ENCODE measurements at places on chromosomes 16 and 17.
A peak's percentile ranks its signal among the peaks of the same experiment; 100 is the strongest.

DNA sequence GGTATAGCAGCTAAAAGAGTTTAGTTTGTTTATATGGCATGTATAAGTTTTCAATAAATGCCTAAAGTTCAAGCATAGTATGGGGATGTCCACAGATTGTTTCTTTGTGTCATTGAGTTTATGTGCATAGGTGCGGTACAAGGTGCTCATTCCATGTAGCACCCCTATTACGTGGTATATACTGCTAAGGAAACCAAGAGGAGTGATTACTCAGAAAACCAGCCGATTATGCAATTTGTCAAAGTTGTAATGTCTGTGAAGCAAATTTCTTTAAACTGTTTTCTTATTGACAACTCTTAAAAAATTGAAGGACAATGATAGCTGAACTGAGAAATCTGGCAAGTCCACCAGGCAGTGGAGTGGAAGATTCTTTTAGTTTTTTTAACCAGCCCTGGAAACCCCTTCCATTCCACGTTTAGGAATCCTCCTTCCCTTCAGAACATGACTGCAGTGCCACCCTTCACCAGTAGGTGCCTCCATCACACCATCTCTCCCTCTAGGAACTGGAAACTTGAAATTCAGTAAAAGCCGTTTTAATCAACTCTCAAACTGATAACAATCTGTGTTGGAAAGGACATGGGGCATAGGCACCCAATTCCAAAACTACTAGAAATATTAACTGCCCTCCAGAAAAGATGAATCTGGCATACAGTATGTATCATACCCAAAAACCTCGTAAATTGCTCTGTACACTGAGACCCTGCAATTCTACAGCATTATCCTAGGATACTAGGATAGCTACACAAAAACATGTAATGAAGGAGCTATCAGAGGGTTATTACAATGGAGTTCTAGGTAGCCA lies 43.5 kb downstream of the REXO5 start:
- DNase-seq = peak; percentile 33

- no peak for DNase-seq
Measured at GRCh38 chr16:11204513-11205047, 51.4 kb downstream of the SOCS1 start.

DNA sequence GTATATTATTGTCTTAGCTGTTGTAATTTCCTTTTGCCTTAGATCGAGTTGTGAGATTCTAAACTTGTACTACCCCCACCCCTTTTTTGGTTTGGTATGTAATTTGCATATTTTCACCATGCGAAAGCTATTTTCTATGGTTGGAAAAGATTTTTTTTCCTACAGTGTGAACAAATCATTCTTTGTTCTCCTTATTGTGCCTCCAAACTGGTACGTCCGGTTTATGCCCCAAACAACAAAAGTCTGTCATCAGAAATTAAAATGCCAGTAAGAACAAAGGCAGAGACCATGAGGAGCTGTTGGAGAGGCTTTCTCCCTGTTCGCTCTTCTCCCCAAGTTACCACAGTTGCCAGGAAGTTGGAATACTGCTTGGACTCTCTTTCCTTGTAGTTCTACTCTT lies 66.1 kb downstream of the BCAS3 start:
- DNase-seq = no peak

- DNase-seq = no peak
Measured at GRCh38 chr17:80123791-80124190, 22.4 kb downstream of the GAA start.

- DNase-seq = no peak
Measured at GRCh38 chr17:80948019-80948975, 43.3 kb upstream of the CHMP6 start.

GRCh38 chr17:4182043-4182442 lies 39.0 kb downstream of the CYB5D2 start:
- peak; percentile 29 for DNase-seq
